ENCODE measurements at places on chromosomes 13 and 19. TPM values are rescaled to one million over a fixed set of nuclear protein-coding genes. Genes with fewer than 3 reads are reported as not detected.

- no peaks in the 10 kb centered on the region for H3K36me3 ChIP-seq
- H3K4me3 ChIP-seq: no peak overlapping the region
- no peak for DNase-seq
- no peak overlapping the region for H3K27ac ChIP-seq
- peaks cover 3% of the 10 kb centered on the region for H3K27me3 ChIP-seq
Observed at GRCh38 chr19:41753936-41754529, 1.3 kb upstream of the CEACAM6 start.

- no peak overlapping the region for H3K27ac ChIP-seq
- H3K4me1 ChIP-seq: no peaks in the 10 kb centered on the region
- H3K4me3 ChIP-seq: no peak overlapping the region
- no peaks in the 10 kb centered on the region for H3K36me3 ChIP-seq
- no peak for DNase-seq
- no peaks in the 10 kb centered on the region for H3K27me3 ChIP-seq
Observed at GRCh38 chr13:56687131-56687530, 453.6 kb upstream of the PRR20A start.

GRCh38 chr13:42075517-42075916 lies 27.1 kb downstream of the DGKH start:
- no peaks in the 10 kb centered on the region for H3K4me1 ChIP-seq
- no peak overlapping the region for H3K27ac ChIP-seq
- no peaks in the 10 kb centered on the region for H3K27me3 ChIP-seq
- no peak overlapping the region for H3K4me3 ChIP-seq

- H3K4me1 ChIP-seq: no peaks in the 10 kb centered on the region
- DNase-seq: peak; percentile 67
- no peak overlapping the region for H3K4me3 ChIP-seq
- H3K27me3 ChIP-seq: no peaks in the 10 kb centered on the region
- no peaks in the 10 kb centered on the region for H3K36me3 ChIP-seq
Observed at GRCh38 chr19:32287811-32288227, 57.6 kb upstream of the ZNF507 start.

- no peak overlapping the region for H3K4me3 ChIP-seq
- no peaks in the 10 kb centered on the region for H3K36me3 ChIP-seq
- DNase-seq: no peak
- H3K27me3 ChIP-seq: no peaks in the 10 kb centered on the region
- no peaks in the 10 kb centered on the region for H3K4me1 ChIP-seq
Observed at GRCh38 chr13:41276824-41277223, 13.4 kb upstream of the MTRF1 start.

DNA sequence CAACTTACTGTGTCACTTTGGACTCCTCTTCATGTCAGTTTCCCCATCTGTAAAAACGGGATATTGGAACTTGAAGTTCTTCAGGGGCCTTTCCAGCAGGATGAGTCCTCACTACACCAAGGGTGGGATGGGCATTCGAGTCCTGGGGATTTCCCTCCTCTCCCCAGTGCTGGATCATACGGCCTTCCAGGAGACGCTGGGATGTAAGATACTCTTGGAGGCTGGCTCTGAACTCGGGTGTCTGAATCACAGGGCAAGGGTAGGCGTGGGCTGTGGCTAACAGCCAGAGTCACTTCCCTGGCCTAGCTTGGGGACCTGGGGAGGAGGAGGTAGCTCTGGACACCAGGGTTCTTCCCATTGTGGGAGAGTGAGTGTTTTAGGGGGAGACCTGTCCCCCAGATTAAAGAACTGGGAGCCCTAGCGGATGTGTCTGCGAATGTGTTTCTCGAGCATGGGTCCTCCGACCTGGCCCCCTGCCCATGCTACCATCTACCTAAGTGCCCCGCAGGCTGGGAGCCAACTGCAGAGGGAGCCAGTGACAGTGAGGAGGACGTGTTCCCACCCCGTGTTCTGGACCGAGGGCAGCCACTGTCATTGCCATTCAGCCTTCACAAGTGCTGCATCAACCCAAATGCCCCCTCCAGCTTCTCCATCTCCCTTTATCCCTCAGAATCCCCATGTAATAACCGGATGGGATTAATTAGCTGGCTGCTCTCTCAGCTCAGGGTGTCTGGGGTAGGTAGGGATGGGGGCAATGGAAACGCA lies 2.4 kb upstream of the CYTH2 start:
- no peaks in the 10 kb centered on the region for H3K27me3 ChIP-seq
- no peak overlapping the region for H3K27ac ChIP-seq
- H3K4me3 ChIP-seq: no peak overlapping the region
- peaks cover 12% of the 10 kb centered on the region for H3K4me1 ChIP-seq

DNA sequence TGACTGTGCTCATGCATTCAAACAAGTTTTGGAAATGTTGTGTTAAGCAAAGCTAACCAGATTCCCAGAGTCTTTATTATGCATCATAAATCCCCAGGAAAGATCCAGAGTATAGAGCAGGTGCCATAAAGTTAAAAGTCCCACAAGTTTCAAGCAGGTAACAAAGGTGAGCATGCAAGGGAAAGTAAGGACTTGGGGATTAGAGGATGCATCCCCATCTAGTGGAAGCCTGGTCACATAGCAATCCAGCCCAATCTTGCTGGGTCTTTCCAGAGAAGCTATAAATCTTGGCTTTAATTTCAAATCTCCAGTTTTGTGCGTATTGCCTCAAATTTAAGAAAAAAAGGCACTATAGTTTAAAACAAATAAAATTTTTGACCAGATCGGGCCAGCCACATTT lies 72.7 kb downstream of the ZNF254 start:
- no peaks in the 10 kb centered on the region for H3K27me3 ChIP-seq
- no peaks in the 10 kb centered on the region for H3K36me3 ChIP-seq
- no peak for DNase-seq
- H3K4me1 ChIP-seq: no peaks in the 10 kb centered on the region

- H3K27me3 ChIP-seq: no peaks in the 10 kb centered on the region
- H3K36me3 ChIP-seq: no peaks in the 10 kb centered on the region
- peaks cover 29% of the 10 kb centered on the region for H3K4me1 ChIP-seq
- H3K27ac ChIP-seq: no peak overlapping the region
- no peak for DNase-seq
- H3K4me3 ChIP-seq: no peak overlapping the region
Observed at GRCh38 chr13:20873348-20873747, 29.2 kb downstream of the XPO4 start.

DNA sequence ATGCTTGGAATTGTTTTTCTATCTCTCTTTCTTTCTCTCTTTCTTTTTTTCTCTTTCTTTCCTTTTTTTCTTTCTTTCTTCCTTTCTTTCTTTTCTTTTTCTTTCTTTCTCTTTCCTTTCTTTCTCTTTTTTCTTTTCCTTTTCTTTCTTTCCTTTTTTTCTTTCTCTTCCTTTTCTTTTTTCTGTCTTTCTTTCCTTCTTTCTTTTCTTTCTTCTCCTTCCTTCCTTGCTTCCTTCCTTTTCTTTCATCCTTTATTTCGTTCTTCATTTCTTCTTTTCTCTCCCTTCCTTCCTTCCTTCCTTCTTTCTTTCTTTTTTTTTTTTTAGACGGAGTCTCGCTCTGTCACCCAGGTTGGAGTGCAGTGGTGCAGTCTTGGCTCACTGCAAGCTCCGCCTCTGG lies 1.9 kb upstream of the MEX3D start:
- H3K4me3 ChIP-seq: no peak overlapping the region
- DNase-seq: no peak
- H3K27me3 ChIP-seq: no peaks in the 10 kb centered on the region
- no peaks in the 10 kb centered on the region for H3K4me1 ChIP-seq
- no peak overlapping the region for H3K27ac ChIP-seq

- no peak for DNase-seq
- peaks cover 19% of the 10 kb centered on the region for H3K4me1 ChIP-seq
- H3K4me3 ChIP-seq: no peak overlapping the region
- H3K36me3 ChIP-seq: peaks cover 2% of the 10 kb centered on the region
Observed at GRCh38 chr13:94598281-94598680, 2.3 kb upstream of the TGDS start.

- no peak overlapping the region for H3K4me3 ChIP-seq
- H3K27me3 ChIP-seq: no peaks in the 10 kb centered on the region
- H3K4me1 ChIP-seq: no peaks in the 10 kb centered on the region
- no peak overlapping the region for H3K27ac ChIP-seq
- H3K36me3 ChIP-seq: no peaks in the 10 kb centered on the region
Observed at GRCh38 chr19:3836887-3837286, 32.0 kb downstream of the ZFR2 start.

DNA sequence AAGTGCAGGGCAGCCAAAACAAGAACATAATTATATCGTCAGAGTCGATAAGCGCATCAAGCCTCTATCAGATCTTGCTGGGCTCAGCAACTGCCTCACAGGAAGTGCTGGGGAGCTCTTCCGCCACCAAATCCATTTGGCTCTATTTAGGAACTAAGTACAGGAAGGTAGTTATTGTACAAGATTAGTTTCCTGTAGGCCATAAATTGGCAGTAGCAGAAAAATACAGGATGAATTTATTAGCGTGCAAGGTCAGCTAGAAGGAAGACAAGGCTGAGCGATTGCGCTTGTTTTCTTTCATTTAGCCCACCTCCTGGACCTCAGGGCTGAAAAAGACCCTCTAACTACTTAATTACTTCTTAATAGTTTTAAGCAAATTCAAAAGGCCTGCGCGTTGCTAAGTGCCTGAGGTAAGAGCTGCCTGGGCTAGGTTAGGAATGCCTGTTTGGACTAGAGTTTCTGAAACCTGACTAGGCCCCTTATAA lies 118.5 kb downstream of the IRS2 start:
- DNase-seq: no peak
- H3K4me3 ChIP-seq: no peak overlapping the region
- no peaks in the 10 kb centered on the region for H3K36me3 ChIP-seq
- no peak overlapping the region for H3K27ac ChIP-seq

DNA sequence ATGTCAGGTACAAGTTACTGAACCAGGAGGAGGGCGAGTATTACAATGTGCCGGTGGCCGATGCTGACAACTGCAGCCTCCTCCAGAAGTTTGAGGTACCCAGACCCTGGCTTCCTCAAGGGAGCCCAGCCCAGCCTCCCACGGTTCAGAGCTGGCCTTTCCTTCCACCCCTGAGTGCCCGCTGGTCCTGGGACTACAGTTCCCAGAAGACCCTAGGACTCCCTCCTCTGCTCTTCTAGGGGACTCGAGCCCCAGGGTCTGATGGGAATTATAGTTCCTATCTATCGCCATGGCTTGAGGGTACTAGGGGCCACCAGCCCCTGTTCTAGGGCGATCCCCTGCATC lies 11.0 kb downstream of the PRKCG start:
- peaks cover 58% of the 10 kb centered on the region for H3K27me3 ChIP-seq
- H3K4me3 ChIP-seq: no peak overlapping the region
- no peak overlapping the region for H3K27ac ChIP-seq
- no peak for DNase-seq
- no peaks in the 10 kb centered on the region for H3K36me3 ChIP-seq

- H3K27me3 ChIP-seq: no peaks in the 10 kb centered on the region
- H3K27ac ChIP-seq: no peak overlapping the region
Observed at GRCh38 chr19:30228113-30228834, 143.9 kb upstream of the ZNF536 start.

DNA sequence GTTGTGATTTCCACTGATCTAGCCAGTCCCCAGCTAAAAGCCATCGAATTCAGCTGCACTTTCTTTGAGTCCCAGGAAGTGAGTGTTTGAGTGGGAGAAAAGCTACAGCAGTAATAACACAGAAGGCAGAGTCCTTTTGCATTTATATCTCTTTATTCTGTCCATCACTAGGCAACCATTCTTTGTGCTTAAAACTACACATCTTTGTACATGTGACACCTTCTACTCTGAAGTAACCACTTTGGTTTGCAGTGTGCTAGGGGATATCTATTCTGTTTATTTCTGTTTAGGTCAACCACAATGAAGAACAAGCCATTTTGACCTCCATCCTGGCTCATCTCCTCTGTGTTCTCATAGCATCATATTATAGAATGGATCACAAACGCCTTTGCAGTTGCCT lies 226.0 kb upstream of the SERP2 start:
- no peak overlapping the region for H3K27ac ChIP-seq
- DNase-seq: no peak
- H3K4me3 ChIP-seq: no peak overlapping the region
- no peaks in the 10 kb centered on the region for H3K27me3 ChIP-seq
- H3K4me1 ChIP-seq: peaks cover 29% of the 10 kb centered on the region

- H3K36me3 ChIP-seq: peaks cover 4% of the 10 kb centered on the region
- H3K27me3 ChIP-seq: no peaks in the 10 kb centered on the region
- no peak overlapping the region for H3K4me3 ChIP-seq
- DNase-seq: no peak
- no peaks in the 10 kb centered on the region for H3K4me1 ChIP-seq
Observed at GRCh38 chr19:11337080-11337479, 2.4 kb downstream of the RAB3D start.

DNA sequence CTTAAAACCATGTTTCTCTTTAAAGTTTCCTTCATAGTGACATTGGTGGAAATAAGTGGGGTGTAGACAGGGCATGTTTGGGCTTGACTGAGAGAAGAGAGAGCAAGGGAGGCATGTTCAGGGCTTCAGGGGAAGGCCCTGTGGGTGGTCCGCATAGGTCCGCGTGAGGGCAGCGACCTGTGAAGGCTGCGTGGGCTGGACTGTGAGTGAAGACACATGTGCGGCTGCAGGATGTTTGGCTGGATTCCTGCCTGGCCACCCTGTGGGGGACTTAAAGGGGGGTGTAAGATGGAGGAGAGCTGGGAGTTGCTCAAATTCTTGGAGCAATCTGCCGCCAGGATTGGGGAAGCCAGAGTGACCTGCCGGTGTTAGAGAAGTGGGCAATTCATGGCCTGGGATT lies 23.8 kb upstream of the KLF12 start:
- H3K4me1 ChIP-seq: no peaks in the 10 kb centered on the region
- H3K36me3 ChIP-seq: no peaks in the 10 kb centered on the region
- no peak overlapping the region for H3K27ac ChIP-seq
- no peak for DNase-seq
- H3K27me3 ChIP-seq: no peaks in the 10 kb centered on the region
- no peak overlapping the region for H3K4me3 ChIP-seq

DNA sequence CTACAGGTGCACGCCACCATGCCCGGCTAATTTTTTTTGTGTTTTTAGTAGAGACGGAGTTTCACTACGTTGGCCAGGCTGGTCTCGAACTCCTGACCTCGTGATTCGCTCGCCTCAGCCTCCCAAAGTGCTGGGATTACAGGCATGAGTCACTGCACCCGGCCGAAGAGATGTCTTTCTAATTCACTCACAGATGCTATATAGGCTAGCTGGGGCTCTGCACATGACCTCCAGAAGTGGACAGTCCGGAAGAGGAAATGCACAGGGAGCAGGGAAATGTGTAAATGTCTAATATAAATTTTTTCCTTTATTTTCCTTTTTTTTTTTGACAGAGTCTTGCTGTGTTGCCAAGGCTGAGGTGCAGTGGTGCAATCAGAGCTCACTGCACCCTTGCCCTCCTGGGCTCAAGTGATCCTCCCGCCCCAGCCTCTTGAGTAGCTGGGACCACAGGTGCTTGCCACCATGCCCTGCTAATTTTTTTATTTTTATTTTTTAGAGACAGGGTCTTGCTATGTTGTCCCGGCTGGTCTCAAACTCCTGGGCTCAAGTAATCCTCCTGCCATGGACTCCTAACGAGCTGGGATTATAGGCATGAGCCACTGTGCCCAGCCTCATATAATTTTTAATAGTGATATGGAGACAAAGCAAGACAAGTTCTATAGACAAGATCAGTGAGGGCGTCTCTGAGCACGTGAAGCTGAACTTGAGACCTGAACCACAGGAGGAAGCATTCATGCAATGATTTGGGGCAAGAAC lies 8.4 kb downstream of the GIPC1 start:
- H3K4me1 ChIP-seq: no peaks in the 10 kb centered on the region
- no peak overlapping the region for H3K4me3 ChIP-seq
- H3K36me3 ChIP-seq: peaks cover 5% of the 10 kb centered on the region
- no peak for DNase-seq
- no peak overlapping the region for H3K27ac ChIP-seq
- no peaks in the 10 kb centered on the region for H3K27me3 ChIP-seq

The BRME1 gene
- total RNA-seq: 0.99 TPM

The KRTDAP gene
- not detected for total RNA-seq

The ZFR2 gene
- not detected for total RNA-seq

The ADAMTS10 gene
- total RNA-seq: 1.9 TPM

The PSG2 gene
- not detected for total RNA-seq

Data from psoas muscle (tissue), 8 donors.